ENCODE measurements at places on chromosomes 16 and 17.
A peak's percentile ranks its signal among the peaks of the same experiment; 100 is the strongest.

DNA sequence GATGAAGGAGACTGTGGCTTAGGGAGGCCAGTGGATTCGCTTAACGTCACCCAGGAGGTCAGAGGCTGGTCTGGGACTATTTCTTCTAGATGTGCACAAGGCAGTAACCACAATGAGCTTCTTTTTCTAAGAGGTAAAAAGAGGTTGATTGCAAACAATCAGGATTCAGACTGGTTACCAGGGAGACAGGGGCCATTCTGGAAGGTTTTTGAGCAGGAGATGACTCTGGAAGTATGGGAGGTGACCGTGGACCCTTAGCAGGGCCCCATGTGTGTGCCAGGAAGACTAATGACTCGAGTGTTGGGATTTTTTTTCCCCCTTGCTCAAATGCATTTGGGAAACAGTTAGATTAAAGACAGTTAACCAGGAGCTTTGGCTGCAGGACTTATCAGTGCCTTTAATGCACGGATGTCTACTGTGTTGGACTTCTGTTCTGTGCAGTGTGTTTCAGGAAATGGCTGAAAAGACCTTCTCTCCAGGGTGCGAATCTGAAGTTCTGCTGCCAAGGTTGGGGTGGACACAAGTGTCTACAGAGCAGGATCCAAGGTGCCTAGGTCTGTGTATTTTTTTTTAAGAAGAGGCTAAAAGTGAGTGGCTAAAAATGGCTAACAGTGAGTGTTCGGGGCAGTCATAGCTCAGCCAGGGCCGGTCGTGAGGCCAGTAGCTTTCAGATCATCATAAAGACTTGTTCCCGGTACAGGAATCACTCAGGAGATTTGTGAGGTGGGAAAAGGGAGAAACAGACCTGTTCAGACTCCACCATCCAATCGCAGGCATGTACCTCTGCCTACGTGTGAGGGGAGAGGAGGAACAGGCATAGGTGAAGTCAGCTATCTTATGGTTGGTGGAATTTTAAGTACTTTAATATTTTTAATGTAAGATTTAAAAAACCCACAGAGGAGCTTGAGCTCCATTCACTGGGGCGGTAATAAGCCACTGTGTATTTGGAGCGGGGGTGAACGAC is 82.3 kb upstream of the CIBAR2 start:
- DNase-seq = no peak

- no peak for DNase-seq
These were observed 8.8 kb downstream of the SLC9A5 start for GRCh38 chr16:67257486-67258160.

DNA sequence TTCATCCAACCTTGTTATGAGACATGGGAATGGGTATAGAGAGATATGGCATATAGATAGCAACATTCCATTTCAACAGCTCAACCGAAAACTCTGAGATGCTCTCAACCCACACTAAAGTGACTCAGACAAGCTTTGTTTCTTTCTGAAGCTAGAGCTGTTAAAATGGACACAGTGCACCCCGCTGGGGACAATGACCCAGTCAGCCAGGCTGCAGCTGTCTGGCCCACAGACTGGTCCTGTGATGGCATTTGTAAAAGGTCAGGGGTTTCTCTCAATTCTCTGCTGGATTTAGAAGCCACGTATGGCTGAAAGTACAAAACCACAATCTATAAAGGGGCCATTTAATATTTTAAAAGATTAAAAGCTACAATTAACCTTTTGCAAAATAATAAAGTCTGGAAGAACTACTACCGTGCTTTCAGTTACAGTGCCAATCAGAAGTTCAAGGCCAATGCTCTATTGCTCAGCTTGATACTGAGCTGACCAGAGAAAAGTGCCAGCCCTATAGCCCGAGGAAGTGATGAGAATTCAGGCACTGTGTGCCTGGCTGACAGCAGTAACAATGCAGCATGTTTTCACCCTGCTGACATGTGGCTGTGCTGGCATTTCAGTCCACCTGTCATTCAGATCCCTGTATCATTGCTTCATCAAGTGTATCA is 60.2 kb downstream of the TEX2 start:
- no peak for DNase-seq

DNA sequence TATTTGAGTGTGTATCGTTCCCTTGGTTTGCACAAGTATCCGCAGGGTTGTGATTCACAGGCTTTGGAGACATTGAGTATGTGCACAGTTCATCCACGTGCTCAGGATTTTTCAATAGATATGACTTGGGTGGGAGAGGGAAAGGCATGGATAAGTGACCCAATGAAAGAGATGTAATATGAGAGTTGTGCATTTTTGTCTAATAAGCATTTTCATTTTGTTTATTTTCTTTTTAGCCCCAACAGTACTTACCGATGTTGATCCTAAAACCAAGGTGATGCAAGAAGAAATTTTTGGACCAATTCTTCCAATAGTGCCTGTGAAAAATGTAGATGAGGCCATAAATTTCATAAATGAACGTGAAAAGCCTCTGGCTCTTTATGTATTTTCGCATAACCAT is 14.5 kb downstream of the ALDH3A2 start:
- no peak for DNase-seq

- no peak for DNase-seq
These were observed 6.5 kb downstream of the DHX58 start for GRCh38 chr17:42106009-42106408.

DNA sequence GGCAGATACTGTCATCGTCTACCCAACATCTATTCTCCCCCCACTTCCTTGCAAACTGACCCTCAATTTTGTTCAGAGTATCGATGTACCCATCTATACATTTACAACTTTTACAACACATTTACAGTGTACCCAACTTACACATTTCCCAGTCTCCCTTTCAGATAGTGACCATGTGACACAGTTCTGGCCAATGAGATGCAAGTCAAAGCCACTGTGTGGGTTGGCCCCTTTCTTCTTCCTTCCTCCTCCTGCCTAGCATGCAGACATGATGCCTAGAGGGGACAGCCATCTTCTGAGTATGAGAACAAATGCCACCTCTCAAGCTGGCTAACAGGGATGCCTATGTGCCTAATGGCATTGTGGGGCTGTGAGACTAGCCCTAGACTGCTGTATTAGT is 11.3 kb upstream of the NFAT5 start:
- peak; percentile 14 for DNase-seq

- no peak for DNase-seq
These were observed 26.9 kb downstream of the MARF1 start for GRCh38 chr16:15616012-15616411.

GRCh38 chr17:18921912-18922451 is 30.0 kb upstream of the SLC5A10 start:
- no peak for DNase-seq
